ENCODE measurements at places on chromosomes 6 and 20. TPM values are rescaled to one million over a fixed set of nuclear protein-coding genes. Genes with fewer than 3 reads are reported as not detected.
A peak's percentile ranks its signal among the peaks of the same experiment; 100 is the strongest.

Gene TPD52L1
- total RNA-seq = 54.3 TPM

Gene AGPAT4
- 8.6 TPM for total RNA-seq

Gene TSPYL4
- 10.5 TPM for total RNA-seq

- no peak for DNase-seq
Measured at GRCh38 chr20:42444799-42445198, 744.9 kb downstream of the PTPRT start.

- no peak for DNase-seq
Measured at GRCh38 chr20:37734228-37734985, 40.6 kb downstream of the CTNNBL1 start.

GRCh38 chr6:4370066-4370465 is 234.7 kb upstream of the ECI2 start:
- DNase-seq = peak; percentile 76

GRCh38 chr6:6546318-6547109 is 42.0 kb upstream of the LY86 start:
- DNase-seq = no peak

Data from epithelial cell of proximal tubule (primary cell).